ENCODE measurements at places on chromosomes 1 and 21.

- DNase-seq = no peak
Measured at GRCh38 chr1:40749817-40750216, 33.8 kb upstream of the KCNQ4 start.

DNA sequence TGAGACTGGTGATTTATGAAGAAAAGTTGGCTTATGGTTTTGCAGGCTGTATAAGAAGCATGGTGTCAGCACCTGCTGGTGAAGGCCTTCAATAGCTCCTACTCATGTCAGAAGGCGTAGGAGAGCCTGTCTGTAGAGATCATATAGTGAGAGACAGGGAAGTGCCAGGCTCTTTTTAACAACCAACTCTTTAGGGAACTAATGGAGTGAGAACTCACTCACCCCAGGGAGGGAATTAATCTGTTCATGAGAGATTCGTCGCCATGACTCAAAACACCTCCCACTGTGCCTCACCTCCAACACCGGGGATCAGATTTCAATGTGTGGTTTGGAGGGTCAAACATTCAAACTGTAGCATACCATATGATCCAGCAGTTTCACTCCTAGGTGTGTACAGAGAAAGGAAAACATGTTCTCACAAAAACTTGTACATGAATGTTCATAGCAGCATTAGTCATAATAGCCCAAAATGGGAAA is 72.6 kb downstream of the TTC3 start:
- DNase-seq = no peak

DNA sequence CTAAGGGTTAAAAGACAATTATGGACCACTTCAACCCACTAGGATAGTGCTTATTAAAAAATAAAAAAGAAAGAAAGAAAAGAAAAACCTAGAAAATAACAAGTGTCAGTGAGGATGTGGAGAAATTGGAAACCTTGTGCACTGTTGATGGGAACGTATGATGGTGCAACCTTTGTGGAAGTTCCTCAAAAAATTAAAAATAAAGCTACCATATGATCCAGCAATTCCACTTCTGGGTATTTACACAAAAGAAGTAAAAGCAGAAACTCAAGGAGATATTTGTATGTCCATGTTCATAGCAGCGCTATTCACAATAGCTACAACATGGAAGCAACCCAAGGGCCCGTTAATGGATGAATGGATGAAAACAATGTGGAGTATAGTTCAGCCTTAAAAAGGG is 115.2 kb upstream of the ATP1A1 start:
- peak; percentile 44 for DNase-seq

- DNase-seq = no peak
Measured at GRCh38 chr1:109109906-109110305, 4.0 kb upstream of the ELAPOR1 start.

DNA sequence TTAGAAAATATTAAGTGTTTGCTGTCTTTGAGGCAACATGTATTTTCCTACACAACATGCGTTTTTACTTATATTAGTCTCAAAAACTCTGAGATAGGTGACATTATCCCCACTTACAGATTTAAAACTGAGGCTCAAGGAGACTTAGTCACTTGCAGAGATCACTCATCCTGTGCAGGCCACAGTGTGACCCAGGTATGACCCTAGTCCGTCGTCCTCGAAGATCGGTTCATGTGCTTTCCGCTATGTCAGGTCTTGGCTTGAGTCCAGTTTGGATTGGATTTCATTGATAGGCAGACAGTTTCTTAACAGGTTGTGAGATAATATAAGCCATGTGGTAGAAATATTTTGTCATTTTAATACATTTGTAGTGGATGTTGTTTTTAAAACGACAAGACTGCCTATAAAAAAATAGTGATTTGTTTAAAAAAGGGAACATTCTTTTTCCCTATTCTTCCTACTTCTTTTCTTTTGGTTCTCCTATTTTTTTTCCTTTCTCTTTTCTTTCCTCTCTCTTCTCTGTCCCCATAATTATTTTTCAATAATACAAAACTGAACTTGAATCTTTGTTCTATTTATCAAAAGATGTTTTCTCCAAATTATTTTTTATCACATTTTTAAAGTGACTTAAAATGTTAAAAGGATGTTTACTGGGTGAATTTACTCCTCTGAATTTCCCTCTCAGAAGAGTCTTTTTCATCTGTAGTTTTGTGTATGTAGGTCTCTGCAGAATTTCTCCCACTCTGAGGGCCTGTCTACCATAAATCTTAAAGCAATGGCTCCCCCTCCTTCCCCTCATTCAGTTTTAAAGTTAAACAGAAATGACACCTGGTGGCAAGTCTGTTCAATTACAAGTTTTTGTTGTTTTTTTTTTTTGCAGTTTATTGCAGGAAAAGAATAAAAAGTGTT is 81.8 kb downstream of the PHTF1 start:
- peak; percentile 49 for DNase-seq

Data from inflammatory macrophage treated with lipopolysaccharide for 4 hours (primary cell).